GOT3 (cell line): ENCODE measurements at places on chromosomes 13 and 19.

GRCh38 chr19:5343848-5344247, 3.2 kb upstream of the PTPRS start:
- DNase-seq = no peak

GRCh38 chr19:13796301-13797057, 1.2 kb downstream of the ZSWIM4 start:
- DNase-seq = peak; percentile 39

DNA sequence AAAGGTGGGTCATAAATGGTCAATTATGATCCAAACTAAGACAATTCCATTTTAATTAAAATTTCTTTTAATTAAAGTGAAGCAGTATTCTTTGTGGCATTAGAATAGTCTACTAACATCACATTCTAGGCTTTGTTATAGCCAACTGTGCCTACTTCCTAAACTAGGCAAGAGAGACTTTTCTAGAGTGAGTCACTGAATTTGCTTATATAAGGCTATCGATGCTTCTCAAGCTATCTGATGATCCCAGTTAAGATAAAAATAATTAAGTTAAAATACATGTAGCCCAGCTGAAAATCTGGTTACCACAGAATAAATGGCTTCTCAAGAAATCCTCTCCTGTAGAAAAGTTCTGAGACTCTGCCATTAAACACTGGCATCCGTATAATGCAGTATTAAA, 12.5 kb downstream of the ANKRD10 start:
- DNase-seq = no peak

- DNase-seq = no peak
Measured at GRCh38 chr13:48318377-48318811, 14.8 kb downstream of the RB1 start.

DNA sequence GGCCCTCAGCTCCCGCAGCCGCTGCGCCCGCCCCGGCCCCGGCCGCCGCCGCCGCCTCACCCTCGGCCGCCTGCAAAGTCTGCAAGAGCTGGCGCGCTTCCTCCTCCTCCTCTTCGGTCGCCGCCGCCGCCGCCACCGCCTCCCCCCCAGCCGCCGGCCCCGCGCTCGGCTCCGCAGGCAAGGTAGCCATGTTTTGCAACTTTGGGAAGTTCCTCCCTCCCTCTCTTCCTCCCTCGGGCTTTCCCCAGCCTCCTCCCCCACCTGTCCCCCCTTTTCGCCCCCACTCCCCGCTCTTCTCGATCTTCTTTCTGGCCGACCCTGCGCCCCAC, 433 bp downstream of the SIX5 start:
- no peak for DNase-seq

GRCh38 chr19:14182476-14182875, 23.5 kb downstream of the ADGRL1 start:
- no peak for DNase-seq

DNA sequence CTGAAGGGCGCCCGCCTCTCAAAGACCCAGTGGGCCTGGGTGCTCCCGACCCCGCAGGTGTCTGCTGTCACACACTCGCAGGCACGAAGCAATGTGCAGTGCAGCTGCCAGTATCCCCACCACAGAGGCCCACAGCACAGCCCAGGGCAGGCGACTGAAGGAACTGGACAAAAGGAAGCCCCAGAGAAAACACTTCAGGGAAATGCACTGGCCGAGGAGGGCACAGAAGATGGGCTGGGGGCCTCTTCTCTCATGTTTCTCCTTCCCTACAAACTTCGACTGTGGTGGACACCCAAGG, 10.0 kb downstream of the AKAP8 start:
- DNase-seq = no peak

- no peak for DNase-seq
Measured at GRCh38 chr13:46595136-46595884, 42.3 kb downstream of the LRCH1 start.

GRCh38 chr13:96963786-96964475, 30.3 kb downstream of the OXGR1 start:
- no peak for DNase-seq

DNA sequence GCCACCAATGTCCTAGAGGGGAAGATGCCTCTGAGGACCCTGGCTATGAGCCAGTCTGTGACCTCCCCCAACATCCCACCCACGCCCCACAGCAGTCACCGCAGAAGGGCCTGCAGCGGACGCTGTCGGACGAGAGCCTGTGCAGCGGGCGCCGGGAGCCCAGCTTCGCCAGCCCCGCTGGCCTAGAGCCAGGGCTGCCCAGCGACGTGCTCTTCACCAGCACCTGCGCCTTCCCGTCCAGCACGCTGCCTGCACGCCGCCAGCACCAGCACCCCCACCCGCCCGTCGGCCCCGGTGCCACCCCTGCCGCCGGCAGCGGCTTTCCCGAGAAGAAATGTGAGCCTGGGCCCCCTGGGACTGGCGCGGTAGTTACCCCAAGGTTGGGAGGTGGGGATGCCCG, 30.6 kb downstream of the DPF1 start:
- no peak for DNase-seq

GRCh38 chr13:94254737-94255136, 224.7 kb downstream of the DCT start:
- no peak for DNase-seq

- no peak for DNase-seq
Measured at GRCh38 chr19:47752440-47753211, 7.3 kb downstream of the NOP53 start.

DNA sequence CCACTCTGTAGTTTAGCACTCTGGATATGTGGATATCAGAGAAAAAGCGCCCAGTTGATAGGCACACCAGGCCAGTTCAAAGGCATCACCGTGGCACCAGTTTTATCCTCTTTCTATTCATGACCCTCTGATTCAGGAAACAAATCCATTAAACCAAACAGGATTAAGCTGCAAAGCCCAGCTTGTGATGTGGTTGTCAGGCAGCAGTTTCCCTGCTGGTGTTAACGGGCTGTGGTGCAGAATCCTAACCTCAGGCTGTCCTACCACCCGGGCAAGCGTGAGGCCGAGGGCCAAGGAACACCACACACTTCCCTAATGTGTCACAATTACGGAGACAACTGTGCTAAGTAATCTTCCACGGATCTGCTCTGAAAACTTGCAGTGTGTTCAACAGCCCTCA, 209.1 kb downstream of the OLFM4 start:
- no peak for DNase-seq

DNA sequence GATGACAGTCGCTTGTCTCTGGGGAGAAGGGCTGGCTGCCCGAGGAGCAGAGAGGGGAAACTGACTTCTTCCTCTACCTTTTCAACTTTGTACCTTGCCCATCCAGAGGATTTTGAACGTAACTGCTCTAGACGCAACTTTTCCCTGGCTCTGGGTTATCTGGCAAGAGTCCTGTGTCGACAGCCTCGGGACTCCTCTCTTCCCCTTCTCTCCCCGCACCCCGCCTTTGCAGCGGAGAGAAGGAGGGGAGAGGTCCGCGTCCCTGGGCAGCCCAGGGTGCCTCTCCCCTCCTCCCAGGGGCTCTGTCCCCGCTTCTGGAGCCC, 574 bp downstream of the SH3GL1 start:
- DNase-seq = no peak

DNA sequence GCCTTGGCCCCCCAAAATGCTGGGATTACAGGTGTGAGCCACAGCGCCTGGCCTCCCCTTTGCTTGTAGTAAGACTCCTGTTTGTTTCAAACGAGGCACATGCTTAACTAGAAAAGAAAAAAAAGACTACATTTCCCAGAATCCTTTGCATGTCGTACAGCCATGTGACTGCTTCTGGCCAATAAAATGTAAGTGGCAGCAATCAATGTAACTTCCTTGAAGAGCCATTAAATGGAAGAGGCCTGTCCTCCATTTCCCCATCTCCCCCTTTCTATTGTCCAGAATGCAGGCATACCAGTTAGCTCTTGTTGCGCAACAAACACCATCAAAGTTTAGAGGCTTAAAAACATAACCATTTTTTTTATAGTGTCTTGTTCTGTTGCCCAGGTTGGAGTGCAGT, 10.4 kb upstream of the GPR32 start:
- DNase-seq = no peak

- no peak for DNase-seq
Measured at GRCh38 chr13:112325920-112326645, 50.1 kb upstream of the SPACA7 start.

DNA sequence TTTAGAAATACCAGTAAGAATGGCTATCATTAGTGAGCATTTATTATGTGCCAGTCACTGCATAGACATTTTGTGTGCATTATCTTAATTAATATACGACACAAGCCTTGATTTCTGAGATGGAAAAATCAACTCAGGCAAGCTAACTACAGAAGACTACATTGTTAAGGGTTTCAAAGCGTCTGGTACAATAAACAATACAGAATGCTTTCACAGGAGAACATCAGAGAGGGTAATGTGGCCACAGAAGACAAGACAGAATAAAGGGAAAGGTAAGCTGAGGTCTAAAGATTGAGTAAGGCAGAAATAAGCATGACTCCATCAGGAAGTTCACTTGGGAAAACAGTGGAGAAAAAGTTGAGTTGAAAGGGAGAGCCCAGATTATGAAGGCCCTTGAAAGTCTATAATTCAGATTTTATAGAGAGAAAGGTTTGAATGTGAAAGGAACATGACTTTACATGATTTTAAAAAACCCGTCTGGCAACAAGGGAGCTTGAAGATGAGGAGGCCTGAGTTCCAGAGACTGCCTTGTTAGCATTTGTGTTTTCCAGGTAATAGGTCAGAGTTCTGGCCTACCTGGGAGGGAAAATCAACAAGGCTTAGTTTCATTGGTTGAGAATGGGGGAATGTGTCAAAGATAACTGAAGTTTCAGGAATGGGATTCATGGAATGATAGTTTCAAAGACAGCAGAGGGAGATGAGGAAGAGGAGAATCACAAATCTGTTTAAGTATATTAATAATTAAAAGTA, 1.8 kb upstream of the MBNL2 start:
- DNase-seq = no peak

DNA sequence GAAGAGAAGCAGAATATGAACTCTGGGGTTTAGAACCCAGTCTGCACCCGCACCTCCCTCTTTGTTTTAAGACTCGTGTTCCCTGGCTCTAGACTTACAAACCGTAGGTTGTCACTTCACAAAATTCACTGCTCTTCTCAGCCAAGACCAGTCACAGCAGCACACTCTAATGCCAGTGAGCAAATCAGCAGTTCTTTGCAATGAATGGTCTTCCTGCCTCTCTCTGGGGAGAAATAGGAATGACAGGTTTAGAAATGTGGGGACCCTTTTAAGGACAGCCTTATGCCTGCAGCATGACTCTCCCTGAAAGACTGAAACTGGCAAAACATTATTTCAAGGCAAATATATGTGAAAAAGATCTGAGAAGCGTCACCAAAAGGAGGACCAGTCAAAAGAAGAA, 156.9 kb downstream of the KCTD15 start:
- DNase-seq = no peak

DNA sequence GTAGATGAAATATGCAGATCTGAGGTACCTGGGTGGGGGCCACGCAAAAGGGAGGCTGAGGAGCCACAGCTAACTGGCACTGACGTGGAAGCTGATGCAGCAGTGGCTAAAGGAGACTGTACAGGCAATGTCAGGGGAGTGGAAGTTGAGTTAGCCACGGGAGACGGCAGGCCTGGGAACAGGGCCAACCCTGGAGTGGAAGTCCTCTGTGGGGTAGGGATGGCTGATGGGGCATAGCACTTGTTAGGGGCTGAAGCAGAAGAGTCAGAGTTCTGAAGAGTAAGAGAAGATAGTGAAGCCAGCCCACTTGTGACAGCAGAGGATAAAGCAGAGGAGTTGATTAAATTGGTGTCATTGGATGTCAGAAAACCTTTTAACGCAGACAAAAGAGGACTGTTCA, 22.8 kb upstream of the STOML3 start:
- no peak for DNase-seq

DNA sequence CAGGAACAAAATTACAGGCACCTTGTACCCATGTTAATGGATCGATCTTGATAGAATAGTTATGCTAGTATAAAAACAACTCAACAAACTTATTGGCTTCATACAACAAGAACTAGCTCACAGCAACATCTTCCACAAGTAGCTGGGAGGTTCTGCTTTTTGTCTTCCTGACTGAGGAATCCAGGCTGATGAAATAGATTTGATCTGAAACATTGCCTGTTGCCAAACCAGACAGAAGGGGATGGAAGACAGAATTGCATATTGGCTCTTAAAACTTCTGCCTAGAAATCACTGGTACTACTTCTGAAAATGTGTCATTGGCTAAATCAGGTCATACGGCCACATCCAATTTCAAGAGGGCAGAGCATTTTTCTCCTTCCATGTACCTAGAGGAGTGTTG, 267.3 kb downstream of the RFC3 start:
- DNase-seq = no peak

DNA sequence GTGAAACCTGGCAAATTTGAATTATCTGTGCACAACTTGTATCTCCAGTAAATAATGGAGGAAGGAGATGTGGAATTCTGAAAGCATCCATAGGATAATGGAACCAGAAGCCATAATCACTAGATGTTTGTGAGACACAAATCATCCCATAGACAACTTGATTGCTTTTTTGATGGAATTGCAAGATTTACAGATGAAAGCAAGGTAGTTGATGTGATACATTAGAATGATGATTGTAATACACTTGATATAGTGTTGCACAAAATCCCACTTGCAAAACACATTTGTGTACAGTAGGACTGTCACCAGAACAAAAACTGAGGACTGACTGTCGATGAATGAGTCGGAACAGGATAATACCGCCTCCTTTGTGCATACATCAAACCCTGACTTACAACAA, 178.3 kb downstream of the IRS2 start:
- DNase-seq = no peak

DNA sequence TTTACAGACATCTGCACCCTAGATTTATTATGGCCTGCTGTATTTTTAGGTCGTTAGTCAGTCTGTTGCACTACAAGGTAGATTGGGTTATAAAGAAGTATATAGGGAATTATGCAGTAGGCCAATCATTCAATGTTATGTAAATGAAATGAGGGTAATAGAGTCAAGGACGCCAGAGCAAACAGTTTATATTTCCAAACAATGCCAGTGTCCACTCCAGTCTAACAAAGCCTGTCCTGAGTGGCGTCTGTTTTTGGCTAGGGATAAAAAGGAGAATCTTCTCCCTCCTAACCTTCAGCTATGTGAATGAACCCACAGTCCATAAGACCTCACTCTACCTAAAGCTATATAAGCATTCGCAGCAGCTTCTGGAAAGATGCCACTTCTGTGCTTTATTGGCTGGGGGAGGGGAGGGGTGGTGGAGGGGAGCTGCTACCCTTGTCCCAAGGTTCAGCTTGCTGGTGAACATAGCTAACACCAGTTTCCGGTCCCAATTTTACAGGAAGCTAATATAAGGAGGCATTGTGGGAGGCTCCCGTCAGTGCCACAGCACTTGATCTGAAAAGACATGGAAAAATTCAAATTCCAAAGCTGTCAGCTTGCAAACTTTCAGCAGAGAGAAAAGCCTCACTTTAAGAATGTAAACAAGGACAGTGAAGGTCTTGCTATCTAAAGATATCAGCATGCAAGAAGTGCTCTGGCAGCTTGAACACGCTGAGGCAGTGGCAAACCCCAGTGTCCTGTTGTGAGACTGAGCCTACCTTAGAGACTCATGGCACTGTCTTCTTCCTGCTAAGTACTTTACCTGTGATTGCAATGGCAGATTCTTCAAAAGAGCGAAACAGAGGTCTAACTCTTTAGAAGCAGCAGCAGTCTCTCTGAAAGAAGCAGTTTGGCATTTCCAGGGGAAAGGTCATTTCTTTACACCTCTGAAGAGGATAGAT, 369.9 kb downstream of the PCDH9 start:
- DNase-seq = no peak

GRCh38 chr13:93266681-93267080, 40.1 kb downstream of the GPC6 start:
- DNase-seq = no peak

- no peak for DNase-seq
Measured at GRCh38 chr13:28475916-28476725, 18.8 kb downstream of the FLT1 start.

- no peak for DNase-seq
Measured at GRCh38 chr13:76383676-76384461, 502.3 kb downstream of the KCTD12 start.
